ENCODE measurements at places on chromosomes 13 and 19.

DNA sequence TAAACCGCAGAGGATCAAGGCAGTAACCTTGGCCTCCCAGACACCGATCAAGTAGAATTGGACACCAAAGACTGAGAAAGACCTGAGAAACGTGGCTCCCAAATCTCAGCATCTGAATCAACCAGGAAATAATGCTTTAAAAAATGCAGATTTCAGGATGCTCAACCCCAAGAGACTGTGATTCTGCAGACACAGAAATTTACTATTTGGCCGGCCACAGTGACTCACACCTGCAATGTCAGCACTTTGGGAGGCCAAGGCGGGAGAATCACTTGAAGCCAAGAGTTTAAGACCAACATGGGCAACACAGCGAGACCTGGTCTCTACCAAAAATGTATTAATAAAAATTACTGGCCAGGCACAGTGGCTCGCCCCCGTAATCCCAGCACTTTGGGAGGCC is 6.2 kb downstream of the ABCC4 start:
- H3K4me1 ChIP-seq: no peaks in the 10 kb centered on the region
- no peak overlapping the region for H3K4me3 ChIP-seq
- no peak for DNase-seq
- no peak overlapping the region for H3K27ac ChIP-seq
- H3K27me3 ChIP-seq: no peaks in the 10 kb centered on the region

- no peak for DNase-seq
- no peaks in the 10 kb centered on the region for H3K27me3 ChIP-seq
- no peak overlapping the region for H3K4me3 ChIP-seq
- H3K4me1 ChIP-seq: peaks cover 11% of the 10 kb centered on the region
- H3K36me3 ChIP-seq: peaks cover 9% of the 10 kb centered on the region
Observed at GRCh38 chr13:79398127-79398526, 7.9 kb downstream of the RBM26 start.

- peaks cover 2% of the 10 kb centered on the region for H3K4me1 ChIP-seq
- H3K36me3 ChIP-seq: no peaks in the 10 kb centered on the region
- no peak for DNase-seq
- no peak overlapping the region for H3K27ac ChIP-seq
- H3K4me3 ChIP-seq: no peak overlapping the region
Observed at GRCh38 chr19:6802336-6803035, 30.0 kb downstream of the VAV1 start.

DNA sequence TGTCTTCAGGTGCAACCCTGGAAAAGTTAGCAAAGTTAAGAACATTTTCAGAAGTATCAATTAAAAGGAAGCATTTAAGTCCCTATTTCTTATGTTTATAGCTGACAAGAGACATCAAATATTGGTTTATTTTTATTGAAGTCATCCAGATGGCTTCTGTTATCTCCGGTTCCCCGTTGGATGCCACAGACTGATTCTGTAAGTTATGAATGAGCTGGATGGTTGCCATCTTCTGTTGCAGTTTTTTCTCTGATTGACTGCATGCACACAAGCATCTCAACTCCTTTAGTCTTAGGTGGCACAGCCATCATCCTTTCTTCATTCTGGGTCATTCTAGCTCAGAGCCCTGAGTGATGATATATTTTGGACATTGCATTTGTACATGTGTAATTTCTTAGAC is 10.6 kb upstream of the OXGR1 start:
- H3K27ac ChIP-seq: no peak overlapping the region
- H3K4me1 ChIP-seq: peaks cover 3% of the 10 kb centered on the region
- H3K27me3 ChIP-seq: no peaks in the 10 kb centered on the region
- no peak overlapping the region for H3K4me3 ChIP-seq

GRCh38 chr19:17861542-17862402 is 2.1 kb downstream of the RPL18A start:
- peak overlapping the region; percentile 22 for H3K27ac ChIP-seq
- no peak for DNase-seq
- H3K4me1 ChIP-seq: peaks cover 13% of the 10 kb centered on the region

DNA sequence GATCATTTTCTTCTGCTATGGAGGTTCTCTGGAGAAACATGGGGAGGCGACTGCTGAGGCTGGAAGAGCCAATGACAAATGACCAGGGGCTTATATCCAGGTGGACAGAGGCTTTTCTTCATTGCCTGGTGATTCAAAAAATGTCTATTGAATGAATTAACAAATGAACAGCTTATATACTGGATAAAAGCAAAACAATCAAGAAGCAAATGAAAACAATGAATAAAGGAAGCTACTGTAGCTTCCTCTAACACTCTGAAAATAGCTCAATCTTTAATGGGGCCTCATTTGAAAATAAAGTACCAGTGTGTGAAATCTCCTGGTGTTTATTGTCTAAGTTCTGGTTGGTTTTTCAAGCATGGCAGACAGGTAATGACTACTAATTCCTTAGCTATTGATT is 167.5 kb upstream of the TMTC4 start:
- H3K27ac ChIP-seq: no peak overlapping the region
- no peaks in the 10 kb centered on the region for H3K36me3 ChIP-seq
- no peaks in the 10 kb centered on the region for H3K27me3 ChIP-seq
- H3K4me1 ChIP-seq: no peaks in the 10 kb centered on the region
- no peak overlapping the region for H3K4me3 ChIP-seq

- DNase-seq: no peak
- H3K4me3 ChIP-seq: no peak overlapping the region
- H3K27ac ChIP-seq: no peak overlapping the region
- H3K27me3 ChIP-seq: no peaks in the 10 kb centered on the region
Observed at GRCh38 chr13:110424569-110425443, 117.7 kb downstream of the COL4A2 start.

DNA sequence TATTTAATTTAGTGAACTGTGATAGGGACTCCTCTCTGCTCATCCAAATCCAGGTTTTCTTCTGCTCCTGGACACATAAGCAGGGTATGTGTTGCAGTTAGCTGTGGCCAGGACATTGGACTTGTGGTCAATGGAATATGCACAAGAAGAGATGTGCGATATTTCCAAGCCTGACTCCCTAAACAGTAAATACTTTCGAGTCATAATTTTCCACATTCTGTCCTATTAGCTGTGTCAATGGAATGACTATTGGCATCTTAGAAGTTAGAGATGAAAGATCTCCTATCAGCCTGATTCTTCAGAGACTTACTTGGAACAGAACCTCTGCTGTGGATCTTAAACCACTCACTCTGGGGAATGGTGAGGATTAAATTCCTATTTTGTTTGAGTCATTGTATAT is 771.0 kb downstream of the EFNB2 start:
- no peak overlapping the region for H3K27ac ChIP-seq
- H3K36me3 ChIP-seq: no peaks in the 10 kb centered on the region
- no peaks in the 10 kb centered on the region for H3K27me3 ChIP-seq
- no peak overlapping the region for H3K4me3 ChIP-seq
- DNase-seq: no peak

DNA sequence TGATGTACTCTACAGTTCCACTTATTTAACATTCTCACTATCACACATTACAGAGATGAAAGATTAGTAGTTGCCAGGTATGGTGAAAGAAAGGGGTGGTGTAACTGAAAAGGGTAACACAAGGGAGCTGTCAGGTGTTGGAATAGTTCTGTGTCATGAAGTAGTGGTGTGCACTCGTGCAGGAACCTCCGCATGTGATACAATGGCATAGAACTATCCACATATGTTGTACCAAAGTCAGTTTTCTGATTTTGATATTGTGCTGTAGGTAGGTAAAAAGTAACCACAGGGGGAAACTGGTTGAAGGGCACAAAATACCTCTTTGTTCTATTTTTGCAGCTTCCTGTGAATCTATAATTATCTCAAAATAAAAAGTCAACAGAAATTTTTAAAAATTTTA is 24.4 kb upstream of the RPL21 start:
- H3K4me3 ChIP-seq: no peak overlapping the region
- H3K27me3 ChIP-seq: no peaks in the 10 kb centered on the region
- no peaks in the 10 kb centered on the region for H3K36me3 ChIP-seq
- no peaks in the 10 kb centered on the region for H3K4me1 ChIP-seq
- H3K27ac ChIP-seq: no peak overlapping the region

- H3K27me3 ChIP-seq: peaks cover under 1% of the 10 kb centered on the region
- no peak overlapping the region for H3K4me3 ChIP-seq
- no peaks in the 10 kb centered on the region for H3K36me3 ChIP-seq
- H3K27ac ChIP-seq: no peak overlapping the region
- DNase-seq: no peak
Observed at GRCh38 chr19:2726904-2727639, 5.9 kb upstream of the DIRAS1 start.

- H3K27ac ChIP-seq: no peak overlapping the region
- peaks cover 5% of the 10 kb centered on the region for H3K4me1 ChIP-seq
- no peaks in the 10 kb centered on the region for H3K27me3 ChIP-seq
- H3K36me3 ChIP-seq: no peaks in the 10 kb centered on the region
- no peak overlapping the region for H3K4me3 ChIP-seq
- DNase-seq: no peak
Observed at GRCh38 chr13:97256343-97256783, 34.2 kb downstream of the MBNL2 start.

- H3K4me3 ChIP-seq: no peak overlapping the region
- H3K27me3 ChIP-seq: no peaks in the 10 kb centered on the region
- no peaks in the 10 kb centered on the region for H3K36me3 ChIP-seq
Observed at GRCh38 chr13:63636316-63636993, 2220.8 kb upstream of the PCDH20 start.

DNA sequence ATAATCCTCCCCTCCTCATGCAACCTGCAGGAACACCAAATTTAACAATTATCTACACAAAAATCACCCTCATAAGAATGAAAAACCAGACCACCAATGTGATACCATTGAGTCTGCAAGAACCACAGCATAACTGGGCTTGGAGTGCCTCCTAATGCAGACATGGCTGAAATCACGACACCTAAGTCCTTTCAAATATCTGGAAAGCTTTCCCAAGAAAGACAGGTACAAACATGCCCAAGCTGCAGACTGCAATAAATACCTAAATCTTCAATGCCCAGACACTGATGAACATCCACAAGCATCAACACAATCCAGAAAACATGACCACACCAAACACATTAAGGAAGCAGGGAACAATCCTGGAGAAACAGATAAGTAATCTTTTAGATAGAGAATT is 417.1 kb downstream of the LMO7 start:
- DNase-seq: no peak
- H3K36me3 ChIP-seq: peaks cover 1% of the 10 kb centered on the region
- H3K27me3 ChIP-seq: no peaks in the 10 kb centered on the region
- H3K4me3 ChIP-seq: no peak overlapping the region

DNA sequence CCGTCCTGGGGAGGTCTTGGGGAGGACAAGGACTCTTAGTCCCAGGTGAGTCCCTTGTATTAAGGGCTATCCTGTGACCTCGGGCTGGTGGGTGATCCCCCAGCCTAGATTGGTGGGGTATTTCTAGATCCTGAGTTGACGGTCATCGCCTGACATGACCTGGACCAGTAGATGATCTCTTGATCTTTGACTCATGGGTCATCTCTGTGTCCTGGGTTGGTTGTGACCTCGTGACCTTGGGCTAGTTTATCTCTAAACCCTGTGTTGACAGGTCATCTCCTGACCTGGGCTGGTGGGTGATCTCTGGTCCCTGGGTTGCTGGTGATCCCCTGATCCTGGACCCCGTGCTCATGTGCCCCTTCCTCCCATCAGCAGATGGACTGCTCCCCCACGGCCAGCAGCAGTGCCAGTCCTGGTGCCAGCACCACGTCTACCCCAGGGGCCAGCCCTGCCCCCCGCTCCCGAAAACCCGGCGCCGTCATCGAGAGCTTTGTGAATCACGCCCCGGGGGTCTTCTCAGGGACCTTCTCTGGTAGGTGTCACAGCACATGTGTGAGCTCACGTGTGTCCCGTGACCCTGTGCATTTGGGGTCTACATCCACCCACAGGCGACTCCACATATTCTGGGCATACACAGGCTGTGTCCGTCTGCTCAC is 6.3 kb downstream of the MIDN start:
- peak overlapping the region; percentile 24 for H3K27ac ChIP-seq
- no peak overlapping the region for H3K4me3 ChIP-seq
- no peaks in the 10 kb centered on the region for H3K27me3 ChIP-seq
- no peak for DNase-seq
- H3K4me1 ChIP-seq: peaks cover 13% of the 10 kb centered on the region

GRCh38 chr13:60242043-60242595 is 78.4 kb upstream of the DIAPH3 start:
- H3K27ac ChIP-seq: no peak overlapping the region
- no peak for DNase-seq
- H3K36me3 ChIP-seq: no peaks in the 10 kb centered on the region
- H3K27me3 ChIP-seq: peaks cover 3% of the 10 kb centered on the region
- H3K4me3 ChIP-seq: no peak overlapping the region

DNA sequence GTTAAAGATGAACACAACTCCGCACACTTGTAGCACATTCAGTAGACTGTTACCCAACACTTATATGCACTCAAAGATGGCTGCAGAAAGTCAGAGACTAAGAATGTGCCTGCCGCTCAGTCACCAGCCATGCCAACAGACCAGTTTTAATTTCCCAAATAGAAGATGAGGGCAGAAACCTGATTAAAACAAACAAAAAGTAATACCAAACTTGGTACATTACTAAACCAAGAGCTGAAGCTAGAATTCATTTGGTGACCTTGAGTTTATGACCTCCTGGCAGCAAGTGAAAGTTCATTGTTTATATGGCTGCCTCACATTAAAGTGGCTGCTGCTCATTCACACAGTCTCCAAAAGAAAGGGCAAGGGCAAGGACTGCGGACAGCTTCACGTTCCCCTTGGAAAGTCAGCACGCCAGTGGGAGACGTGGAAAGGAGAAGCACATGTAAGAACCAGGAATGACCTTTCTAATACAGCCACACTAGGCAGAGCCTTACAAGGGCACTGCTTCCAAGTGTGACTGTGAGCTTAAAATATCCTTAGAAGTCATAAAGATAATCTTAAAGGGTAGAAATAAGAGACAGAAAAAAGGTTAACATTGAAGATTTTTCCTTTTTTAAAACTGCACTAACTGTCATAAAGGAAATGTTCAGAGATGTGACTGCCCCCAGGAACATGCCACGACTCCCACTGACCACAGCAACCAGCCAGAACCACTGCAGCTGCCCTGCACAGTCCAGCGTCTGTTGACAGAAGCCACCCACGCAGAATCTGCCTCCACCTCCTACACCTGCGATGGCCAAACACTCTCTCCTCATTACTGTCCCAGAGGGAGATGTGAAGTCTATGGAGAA is 73.5 kb downstream of the STK24 start:
- H3K36me3 ChIP-seq: peaks cover 33% of the 10 kb centered on the region
- no peak overlapping the region for H3K4me3 ChIP-seq
- H3K27ac ChIP-seq: no peak overlapping the region
- H3K4me1 ChIP-seq: peaks cover 22% of the 10 kb centered on the region
- no peak for DNase-seq

GRCh38 chr19:1618157-1619093 is 13.2 kb upstream of the UQCR11 start:
- no peaks in the 10 kb centered on the region for H3K27me3 ChIP-seq
- peaks cover 97% of the 10 kb centered on the region for H3K36me3 ChIP-seq
- DNase-seq: no peak
- H3K27ac ChIP-seq: no peak overlapping the region

- peak; percentile 71 for DNase-seq
- peaks cover 1% of the 10 kb centered on the region for H3K36me3 ChIP-seq
- no peak overlapping the region for H3K27ac ChIP-seq
- H3K4me3 ChIP-seq: peak overlapping the region; percentile 11
- no peaks in the 10 kb centered on the region for H3K27me3 ChIP-seq
Observed at GRCh38 chr19:48333467-48334384, 8.4 kb downstream of the EMP3 start.
